HS-27A (cell line): ENCODE measurements at places on chromosomes 7 and 10.

GRCh38 chr7:22821702-22822485 is 755 bp downstream of the TOMM7 start:
- DNase-seq = no peak

DNA sequence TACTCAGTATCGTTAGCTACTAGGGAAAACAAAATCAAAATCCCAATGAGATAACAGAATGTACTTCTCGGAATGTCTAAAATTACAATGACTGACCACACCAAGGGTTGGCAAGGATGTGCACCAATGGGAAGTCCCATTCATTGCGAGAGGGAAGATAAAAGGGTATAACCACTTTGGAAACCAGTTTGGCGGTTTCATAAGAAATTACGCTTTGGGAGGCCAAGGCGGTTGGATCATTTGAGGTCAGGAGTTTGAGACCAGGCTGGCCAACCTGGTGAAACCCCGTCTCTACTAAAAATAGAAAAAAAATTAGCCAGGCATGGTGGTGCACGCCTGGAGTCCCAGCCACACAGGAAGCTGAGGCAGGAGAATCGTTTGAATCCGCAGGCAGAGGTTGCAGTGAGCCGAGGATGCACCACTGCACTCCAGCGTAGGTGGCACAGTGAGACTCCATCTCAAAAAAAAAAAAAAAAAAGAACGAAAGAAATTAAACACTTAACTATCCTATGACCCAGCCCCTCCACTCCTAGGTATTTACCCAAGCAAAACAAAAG is 7.6 kb downstream of the HACD1 start:
- no peak for DNase-seq

GRCh38 chr10:1287971-1288401 is 231.8 kb downstream of the WDR37 start:
- no peak for DNase-seq

- DNase-seq = no peak
These were observed 61.2 kb downstream of the KLF6 start for GRCh38 chr10:3723766-3724165.

GRCh38 chr10:92421550-92421949 is 130.6 kb downstream of the MARCHF5 start:
- no peak for DNase-seq

DNA sequence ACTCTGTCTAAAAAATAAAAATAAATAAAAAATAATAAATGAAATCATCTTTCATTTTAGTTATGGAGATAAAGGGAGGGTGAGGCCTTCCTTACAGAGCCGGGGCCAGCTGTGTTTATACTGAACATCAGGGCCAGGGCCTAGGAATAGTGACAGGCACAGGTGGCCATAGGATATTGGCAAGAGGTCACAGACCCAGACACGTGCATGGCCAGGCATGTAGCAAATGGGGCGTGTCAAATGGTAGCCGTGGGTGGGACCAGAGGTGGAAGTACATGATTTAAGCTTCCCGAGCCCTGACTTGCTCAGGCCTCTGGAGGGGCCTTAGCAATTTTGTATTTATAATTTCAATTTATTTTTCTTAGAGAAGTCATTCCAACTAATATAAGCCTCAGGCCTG is 353.0 kb downstream of the ANKRD30A start:
- no peak for DNase-seq

DNA sequence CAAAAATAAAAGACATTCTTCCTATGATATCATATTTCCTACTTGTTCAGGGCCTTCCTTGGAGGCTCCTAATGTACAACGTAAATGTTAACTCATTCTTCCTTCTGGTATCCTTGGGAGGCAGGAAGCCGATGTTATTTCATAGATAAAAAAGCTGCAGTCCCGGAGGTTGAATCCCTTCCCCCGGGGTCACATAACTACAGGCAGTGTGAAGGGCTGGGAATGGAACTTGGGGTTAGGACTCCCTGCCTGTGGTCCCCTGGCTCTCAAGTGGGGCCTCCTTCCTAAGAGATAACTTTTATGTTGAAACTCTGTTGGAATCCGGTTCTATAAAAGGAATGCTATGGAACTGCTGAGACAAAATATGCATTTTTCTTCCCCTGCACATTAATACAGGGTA is 14.9 kb upstream of the CCDC3 start:
- no peak for DNase-seq

DNA sequence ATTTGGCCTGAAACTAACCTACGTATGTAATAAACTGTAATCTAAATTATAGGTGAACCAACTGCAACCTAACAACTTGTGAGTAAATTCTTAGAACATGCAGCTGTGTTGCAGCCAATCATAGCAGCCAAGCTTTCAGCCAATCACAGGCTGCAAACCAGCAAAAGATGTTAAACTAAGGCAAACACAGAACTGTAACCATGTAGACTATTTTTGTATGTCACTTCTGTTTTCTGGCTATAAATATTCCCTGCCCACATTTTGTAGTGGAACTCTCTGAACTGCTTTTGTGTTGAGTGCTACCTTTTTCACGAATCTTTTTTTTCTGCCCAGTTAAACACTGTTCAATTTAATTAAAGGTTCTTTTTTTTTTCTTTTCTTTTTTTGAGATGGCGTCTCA is 28.2 kb upstream of the ZPBP start:
- no peak for DNase-seq

DNA sequence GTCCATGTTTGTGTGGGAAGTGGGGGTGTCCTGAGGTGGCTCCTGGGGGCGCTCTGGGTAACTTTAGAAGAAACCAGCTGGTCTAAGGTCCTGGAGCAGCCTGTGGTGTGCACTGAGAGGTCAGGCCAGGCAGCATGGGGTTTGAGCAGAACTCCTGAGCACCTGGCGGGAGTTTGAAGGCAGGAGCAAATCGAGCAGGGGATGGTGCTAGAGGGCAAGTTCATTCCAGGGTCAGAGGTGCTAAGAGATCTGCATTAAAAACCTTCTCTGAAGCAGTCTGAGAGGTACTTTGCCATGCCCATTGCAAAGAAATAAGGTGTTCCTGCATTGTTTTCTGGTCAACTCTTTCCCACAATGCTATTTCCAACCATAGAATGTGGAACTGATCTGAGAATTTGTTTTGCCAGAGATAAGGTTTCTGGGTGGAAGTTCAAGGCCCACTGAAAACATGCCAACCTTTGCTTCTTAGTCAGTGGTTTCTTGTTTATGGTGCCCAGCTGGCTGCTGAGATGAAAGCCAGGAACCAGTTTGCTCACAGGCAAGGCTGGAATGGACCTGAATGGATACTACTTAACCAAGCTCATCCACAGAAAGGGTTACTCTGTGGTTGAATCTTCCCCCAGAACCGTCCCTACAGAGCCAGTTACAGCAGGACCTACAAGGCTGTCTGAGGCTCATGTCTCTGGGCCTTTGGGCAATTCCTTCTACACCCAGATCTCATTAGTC is 136.3 kb upstream of the TMEM72 start:
- no peak for DNase-seq

DNA sequence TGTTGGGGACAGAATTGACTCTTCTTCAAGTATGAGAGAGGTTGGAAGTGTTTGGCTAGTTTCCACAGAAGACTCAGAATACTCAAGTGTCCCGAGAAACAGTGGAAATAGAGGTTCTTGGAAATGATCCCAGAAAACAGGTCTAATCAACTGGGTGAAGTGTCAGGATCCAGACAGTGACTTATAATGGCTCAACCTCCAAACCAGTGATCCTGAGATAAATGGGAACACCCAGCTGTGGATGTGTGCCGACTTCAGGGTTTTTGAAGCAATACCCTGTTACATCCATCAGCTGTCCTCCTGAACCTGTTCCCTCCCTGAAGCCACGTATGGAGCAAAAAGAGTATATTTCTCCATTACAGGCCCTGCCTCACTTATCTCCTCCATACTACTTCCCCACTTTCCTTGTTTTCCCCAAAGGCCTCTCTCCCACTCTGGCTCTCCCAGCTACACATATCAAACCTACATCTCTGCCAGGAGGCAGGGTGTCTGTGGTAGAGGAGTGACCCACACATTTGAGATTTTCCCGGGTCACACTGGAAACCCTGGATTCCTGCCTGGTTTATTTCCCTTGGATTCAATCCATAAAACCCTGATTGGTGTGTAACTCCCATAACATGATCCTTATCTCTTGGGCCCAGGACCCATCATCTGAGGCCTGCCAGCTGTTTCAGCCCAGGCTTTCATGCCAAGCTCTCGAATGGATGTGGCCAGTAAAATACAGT is 17.6 kb upstream of the ELOVL3 start:
- DNase-seq = no peak

- DNase-seq = no peak
These were observed 75.3 kb downstream of the INPP5A start for GRCh38 chr10:132612571-132613504.

DNA sequence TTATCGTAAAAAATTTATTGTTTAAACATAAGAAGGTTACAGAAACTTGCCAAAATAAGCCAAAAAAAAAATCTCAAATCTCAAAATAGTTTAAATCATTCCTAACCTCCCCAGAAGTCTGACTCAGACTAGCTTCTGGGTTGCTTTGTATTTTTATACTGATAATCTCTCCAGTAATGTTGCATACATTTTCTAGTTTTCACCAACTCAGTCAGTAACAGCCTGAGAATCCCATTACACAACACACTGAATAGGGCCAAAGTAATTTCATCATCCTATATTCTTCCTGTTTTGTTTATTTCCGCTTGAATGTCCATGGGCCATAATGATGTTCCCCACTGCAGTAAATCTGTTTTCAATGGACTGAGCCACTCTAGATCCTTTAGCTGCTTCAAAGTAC is 478.5 kb downstream of the GPAM start:
- DNase-seq = no peak

DNA sequence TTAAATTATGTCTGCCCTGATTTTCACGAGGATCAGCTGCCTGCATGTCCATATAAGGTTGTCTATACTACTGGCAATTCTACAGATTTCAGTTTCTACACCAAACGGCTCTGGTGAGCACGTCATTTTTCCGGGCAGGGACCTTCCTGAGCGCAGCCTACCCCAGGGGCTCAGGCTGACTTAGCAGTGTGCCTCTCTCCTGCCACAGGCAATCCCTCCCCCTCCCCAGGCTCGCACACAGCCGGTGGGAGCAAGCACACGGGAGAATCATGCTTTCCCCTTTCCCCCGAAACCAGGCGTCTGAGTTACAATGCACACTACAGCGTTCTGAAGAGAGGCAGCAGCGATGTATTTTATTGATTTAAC is 1.7 kb downstream of the KLF6 start:
- no peak for DNase-seq

- no peak for DNase-seq
These were observed 1.2 kb downstream of the GTF2IRD1 start for GRCh38 chr7:74454925-74455288.

GRCh38 chr7:101549734-101550133 is 79.4 kb downstream of the MYL10 start:
- DNase-seq = no peak

DNA sequence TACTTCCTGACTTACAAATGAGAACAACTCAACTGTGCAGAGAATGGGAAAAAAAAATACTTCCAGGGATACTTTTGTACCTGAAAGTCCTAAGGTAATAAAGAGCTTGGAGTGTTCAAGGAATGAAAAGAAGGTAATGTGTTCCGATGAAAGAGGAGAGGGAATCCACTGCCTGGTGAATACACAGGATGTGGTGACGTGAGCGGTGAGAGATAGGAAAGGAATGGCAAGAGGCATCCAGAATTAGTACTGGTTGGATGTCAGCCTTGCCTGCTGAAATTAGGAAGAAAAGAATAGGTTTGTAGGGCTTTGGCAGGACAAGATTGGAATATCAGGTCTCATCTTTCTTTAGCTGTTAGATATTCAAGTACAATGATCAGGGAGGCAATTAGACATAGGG is 347.7 kb downstream of the POM121L12 start:
- DNase-seq = no peak

- no peak for DNase-seq
These were observed 22.5 kb downstream of the TRDMT1 start for GRCh38 chr10:17179002-17179401.

DNA sequence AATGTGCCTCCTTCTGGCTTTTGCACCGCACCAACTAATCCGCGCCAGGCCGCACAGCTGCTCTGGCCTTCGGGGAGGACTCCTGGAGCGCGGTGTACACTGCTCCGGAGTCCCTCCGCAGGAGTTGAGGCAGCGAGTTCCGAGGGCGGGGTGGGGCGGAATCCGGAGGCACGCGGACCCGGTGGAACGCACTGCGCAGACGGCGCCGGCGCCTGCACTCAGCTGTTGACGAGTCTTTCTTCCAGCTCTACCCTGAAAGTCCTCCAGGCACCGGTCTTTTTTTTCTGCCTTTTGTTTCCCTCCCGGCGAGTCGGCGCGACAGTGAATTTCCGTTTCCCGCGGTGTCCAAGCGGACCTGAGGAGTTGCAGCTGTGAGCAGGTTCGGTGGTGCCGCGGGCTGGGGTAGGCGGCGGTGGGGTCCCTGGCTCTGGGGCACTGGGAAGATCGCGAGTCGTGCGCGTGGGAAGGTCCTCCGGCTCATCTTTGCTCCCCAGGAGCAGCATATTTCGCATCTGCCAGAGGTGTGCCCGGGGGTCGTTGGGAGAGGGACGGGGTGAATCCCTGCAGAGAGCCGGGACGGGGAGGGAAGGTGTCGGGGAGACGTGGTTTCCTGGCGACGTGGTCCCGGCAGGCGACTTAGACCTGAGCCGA is 44.1 kb downstream of the SFTPD start:
- peak; percentile 8 for DNase-seq

- DNase-seq = no peak
These were observed 558.9 kb downstream of the DNAJB6 start for GRCh38 chr7:157895520-157896375.

- DNase-seq = no peak
These were observed 110.3 kb upstream of the GATA3 start for GRCh38 chr10:7944215-7944480.

DNA sequence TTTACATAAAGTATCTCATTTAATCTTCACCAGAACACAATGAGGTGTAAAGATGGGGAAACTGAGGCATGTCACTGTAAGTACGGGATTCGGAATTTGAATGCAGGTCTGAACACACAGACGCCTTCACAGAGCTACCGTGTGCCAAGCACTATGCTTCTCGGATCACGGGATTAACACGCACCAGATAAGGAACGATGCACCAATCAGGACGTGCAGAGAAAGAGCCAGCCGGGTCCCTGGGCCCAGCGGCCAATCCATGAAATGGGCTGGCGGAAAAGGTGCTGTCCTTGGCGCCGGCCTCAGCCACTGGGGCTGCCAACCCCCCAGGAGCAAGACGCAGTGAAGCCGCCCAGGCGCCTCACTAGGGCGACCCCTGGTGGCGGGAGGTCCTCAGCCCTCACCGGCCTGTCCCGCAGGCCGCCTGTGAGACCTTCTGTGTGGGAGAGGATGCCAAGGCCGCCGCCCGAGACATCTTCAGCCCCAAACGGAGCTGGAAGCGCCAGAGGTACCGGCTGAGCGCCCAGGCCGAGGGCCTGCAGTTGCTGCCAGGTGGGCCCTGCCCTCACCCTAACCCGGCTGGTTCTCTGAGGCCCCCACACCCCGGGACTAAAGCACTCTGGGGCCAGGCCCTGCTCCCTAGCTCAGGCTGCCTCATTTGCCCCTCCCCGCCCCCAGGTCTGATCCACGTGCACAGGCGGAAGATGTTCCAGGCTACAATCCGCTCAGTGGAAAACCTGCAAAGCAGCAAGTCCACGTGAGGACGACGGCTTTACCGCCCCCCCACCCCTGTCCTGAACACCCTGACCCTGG is 15.6 kb downstream of the ATG9B start:
- DNase-seq = no peak
